ENCODE measurements at places on chromosomes 6 and 20. TPM values are rescaled to one million over a fixed set of nuclear protein-coding genes. Genes with fewer than 3 reads are reported as not detected.

Gene SOX12
- 5.1 TPM for total RNA-seq

Gene C2
- total RNA-seq = 2.9 TPM

Gene C6orf132
- total RNA-seq = 0.30 TPM

Gene HUS1B
- 0.15 TPM for total RNA-seq

Gene TAGAP
- 0.02 TPM for total RNA-seq

Gene TSPO2
- total RNA-seq = not detected

Gene ATP6V1G2
- 0.20 TPM for total RNA-seq

Gene CALHM5
- 1.6 TPM for total RNA-seq

Gene FRS3
- 2.4 TPM for total RNA-seq
